ENCODE measurements at places on chromosomes 6 and 20. TPM values are rescaled to one million over a fixed set of nuclear protein-coding genes. Genes with fewer than 3 reads are reported as not detected.

DNA sequence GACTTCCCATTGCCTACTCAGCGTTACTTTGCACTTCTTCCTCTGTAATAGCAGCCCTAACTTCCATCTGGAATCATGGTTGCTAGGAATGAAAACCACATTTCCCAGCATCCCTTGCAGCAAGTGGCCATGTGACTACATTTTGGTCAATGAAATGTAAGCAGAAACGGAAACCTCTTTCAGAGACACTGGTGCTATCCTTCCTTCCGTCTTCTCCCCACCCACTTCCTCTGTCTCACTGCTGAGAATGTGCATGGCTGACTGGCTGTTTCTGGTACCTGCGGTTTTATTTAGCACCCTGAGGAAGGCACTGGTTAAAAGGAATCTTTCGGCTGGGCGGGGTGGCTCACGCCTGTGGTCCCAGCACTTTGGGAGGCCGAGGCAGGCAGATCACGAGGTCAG is 107.4 kb downstream of the SCML4 start:
- peak; percentile 47 for DNase-seq

- DNase-seq, result no peak
Observed at GRCh38 chr20:2485661-2486060, 15.1 kb upstream of the SNRPB start.

GRCh38 chr6:144710207-144710606 is 425.1 kb downstream of the UTRN start:
- peak; percentile 55 for DNase-seq

DNA sequence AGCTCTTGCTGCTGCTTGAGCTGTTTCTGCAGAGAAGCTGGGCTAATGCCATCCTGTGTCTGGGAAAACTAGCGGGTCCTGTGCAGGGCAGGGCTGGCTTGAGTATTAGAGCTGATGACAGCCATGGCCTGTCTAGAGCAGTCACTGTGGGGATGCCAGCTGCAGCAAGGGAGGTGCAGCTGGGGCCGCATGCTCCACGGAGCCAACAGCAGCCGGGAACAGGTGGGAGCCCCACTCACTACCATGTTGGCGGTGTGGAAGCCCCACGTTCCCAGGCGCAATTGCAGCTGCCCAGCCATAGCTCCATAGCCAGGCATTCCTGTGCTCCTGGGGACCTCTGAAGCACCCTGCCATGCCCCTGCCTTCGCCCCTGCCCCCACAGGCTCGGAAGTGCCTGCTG is 212.9 kb downstream of the TFAP2C start:
- DNase-seq, result no peak

GRCh38 chr6:110828396-110828795 is 13.1 kb upstream of the CDK19 start:
- DNase-seq, result peak; percentile 23

- no peak for DNase-seq
Observed at GRCh38 chr6:151131324-151132007, 108.3 kb upstream of the AKAP12 start.

DNA sequence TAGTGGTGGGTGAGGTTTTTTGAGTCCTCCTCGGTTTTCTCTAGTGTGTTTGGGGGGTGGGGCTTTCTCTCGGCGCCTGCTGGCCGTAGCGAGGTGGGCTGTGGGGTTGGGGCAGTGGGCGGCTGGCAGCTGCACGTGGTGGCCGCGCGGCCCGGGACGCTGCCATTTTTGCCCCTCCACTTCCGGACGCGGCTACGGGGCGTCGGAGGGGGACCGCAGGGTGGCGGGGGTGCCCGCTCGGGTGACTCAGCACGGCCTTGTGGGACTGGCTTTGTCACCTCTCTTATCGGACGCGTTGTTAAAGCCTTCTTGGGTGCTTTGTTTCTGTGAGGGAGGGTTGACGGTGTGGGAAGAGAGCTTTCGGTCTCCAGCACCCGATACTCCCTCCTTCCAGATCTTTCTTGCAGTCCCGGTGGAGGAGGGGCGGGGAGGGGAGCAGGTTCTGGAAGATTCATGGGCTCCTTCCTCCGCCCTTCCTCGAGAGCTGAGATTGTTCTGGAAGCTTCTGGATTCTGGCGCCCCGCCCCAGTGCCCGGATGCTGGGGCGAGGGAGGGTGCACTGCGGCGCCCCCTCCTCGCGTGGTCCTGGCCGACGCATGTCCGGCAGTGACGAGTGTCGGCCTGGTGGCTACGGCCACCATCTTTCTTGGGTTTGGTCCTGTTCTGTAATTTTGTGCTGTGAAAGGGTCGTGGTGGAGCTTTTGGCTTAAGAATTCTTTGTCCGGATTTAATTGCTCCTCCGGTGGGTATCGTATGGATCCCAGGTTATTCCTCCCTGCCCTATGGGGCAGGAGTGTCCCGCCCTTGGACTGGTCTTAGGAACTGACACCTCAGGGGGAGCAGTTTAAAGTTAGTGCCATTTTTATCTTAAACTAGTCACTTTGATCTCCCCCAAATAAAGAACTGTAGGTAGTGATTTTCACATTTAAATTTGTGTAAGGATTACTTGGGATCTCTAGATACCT is 719 bp downstream of the HSP90AB1 start:
- DNase-seq, result peak; percentile 68

DNA sequence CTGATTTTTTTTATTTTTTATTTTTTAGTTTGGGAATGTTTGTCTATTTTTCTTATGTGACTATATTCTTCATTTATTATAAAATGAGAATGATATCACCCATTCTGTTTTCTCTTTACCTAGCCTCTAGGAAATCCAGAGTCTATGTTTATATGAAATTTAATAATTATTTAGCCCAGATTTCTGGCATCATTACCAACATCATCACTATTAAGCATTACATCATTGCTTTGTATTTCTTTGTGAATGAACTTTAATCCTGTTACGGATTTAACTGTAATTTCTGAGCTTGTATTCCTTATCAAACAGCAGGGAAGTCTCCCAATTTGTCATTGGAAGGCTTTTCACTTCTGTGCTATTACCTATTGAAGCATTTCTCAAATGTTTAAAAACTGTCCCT is 72.7 kb upstream of the NOX3 start:
- no peak for DNase-seq

- no peak for DNase-seq
Observed at GRCh38 chr20:53191957-53192356, 219.8 kb downstream of the TSHZ2 start.

GRCh38 chr6:44135173-44135758 is 7.9 kb downstream of the TMEM63B start:
- DNase-seq, result no peak

- DNase-seq, result no peak
Observed at GRCh38 chr6:36676141-36677058, 2.1 kb upstream of the CDKN1A start.

DNA sequence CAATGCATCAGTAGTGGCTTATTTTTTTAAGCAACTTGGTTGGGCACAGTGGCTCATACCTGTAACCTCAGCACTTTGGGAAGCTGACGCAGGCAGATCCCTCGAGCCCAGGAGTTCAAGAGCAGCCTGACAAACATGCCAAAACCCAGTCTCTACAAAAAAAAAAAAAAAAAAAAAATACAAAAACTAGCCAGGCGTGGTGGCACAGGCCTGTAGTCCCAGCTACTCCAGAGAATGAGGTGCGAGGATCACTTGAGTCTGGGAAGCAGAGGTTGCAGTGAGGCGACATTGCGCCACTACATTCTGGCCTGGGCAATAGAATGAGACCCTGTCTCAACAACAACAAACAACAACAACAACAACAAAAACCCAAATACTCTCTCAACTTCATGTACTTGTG is 44.7 kb upstream of the XRN2 start:
- DNase-seq, result no peak

DNA sequence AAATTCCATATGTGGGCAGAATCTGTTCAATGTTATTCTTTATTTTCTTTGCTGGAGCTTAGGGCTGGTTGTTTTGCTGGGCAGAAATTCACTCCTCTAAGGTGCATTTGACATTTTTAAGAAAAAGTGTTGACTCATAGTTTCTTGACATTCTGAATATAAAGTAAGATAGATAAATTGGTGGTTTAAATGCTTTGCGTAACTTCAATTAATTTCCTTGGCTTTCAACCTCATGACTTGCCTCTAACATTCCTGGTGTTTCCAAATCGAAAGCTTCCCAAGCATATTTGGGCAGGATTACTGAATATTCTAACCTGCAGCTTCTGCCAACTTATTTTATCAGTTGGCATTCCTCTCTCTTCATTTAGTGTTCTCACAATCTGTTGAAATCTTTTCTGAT is 718.7 kb upstream of the ADGRB3 start:
- DNase-seq, result peak; percentile 71

The BPIFB2 gene
- total RNA-seq, result not detected

The CST7 gene
- not detected for total RNA-seq

The ZBTB22 gene
- 7.6 TPM for total RNA-seq

The MROH8 gene
- total RNA-seq, result 1.3 TPM

The PNPLA1 gene
- not detected for total RNA-seq

The PSORS1C1 gene
- total RNA-seq, result 3.4 TPM

All from A172 (cell line).